ENCODE measurements at places on chromosomes 6 and 20. TPM values are rescaled to one million over a fixed set of nuclear protein-coding genes. Genes with fewer than 3 reads are reported as not detected.
A peak's percentile ranks its signal among the peaks of the same experiment; 100 is the strongest.

The COL21A1 gene
- total RNA-seq = 0.35 TPM

DNA sequence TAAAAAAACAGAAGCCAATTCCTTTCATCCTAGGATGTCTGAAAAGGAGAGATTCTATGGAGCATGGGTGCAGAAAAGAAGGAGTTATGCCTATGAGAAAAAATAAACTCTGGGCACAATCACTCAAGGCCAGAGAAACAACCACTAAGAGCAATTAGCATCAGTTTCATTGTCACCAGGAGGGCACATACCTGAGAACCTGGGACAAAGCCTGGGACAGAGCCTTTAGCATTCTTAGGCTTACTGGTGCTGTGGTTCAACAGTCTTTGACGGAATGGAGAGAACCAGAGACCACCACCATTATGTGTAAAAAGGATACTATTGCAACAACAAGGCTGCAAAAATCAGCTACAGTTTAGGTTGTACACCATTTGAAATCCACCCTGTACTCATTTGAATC, 29.4 kb upstream of the BCKDHB start:
- DNase-seq = no peak

The GPSM3 gene
- total RNA-seq = 14.7 TPM

The HLA-DQB2 gene
- total RNA-seq = not detected

DNA sequence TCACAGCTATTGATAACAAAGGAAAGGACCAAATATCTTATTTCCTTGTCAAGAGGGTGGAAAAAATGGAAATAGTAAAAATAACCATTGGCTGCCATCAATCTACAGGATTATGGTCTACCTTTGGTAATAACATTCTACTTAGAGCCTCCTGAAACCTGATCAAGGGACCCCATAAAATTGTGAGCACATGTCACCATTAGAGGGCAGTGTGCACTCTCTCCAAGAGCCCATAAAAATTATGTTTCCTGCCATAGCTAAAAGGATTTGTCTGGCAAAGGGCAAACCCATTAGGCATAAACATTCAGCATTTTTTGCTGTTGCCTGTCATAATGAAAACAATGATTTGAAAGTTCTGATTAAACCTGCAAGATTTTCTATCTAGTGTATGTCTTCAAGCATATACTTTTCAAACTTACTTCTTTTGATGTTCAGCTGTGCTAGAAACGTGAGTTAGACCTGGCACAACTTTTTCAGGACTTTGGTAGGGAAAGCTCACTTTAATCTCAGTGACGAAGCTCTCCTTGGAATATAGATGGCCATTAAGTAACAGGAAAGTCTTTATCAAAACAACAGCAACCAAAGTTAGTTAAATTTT, 120.7 kb upstream of the ZFP64 start:
- peak; percentile 75 for DNase-seq

The FAM217A gene
- total RNA-seq = not detected

DNA sequence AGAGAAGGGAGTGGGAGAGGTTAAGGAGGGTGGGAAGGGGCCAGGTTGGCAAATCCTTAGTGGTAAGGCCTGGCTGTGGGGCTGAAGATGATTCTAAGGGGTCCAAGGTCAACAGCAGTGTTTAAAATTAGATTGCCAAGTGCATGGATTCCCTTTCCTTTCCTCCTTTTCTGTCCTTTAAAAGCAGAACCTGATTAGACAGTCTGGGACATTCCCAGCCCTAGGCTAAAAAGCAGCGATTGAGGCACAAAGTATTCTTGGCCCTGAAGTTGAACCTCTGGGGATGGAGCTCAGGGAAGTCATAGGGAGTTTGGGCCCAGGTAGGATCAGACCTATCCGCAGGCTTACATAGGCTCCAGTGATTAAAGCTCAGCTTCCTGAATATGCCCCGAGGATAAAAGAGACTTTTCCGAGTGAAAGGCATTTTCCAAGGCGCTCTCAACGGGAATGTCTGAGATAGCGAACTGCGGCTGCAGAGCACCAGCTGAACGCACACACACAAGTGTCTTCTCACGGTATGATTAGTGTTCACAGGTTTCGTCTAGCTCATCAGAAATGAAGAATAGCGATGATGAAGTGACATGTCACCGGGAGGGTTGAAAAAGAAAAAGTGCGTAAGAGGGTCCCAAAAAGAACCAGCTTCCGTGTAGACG, 787 bp upstream of the CARMIL1 start:
- no peak for DNase-seq

The RTEL1 gene
- total RNA-seq = 23.5 TPM

DNA sequence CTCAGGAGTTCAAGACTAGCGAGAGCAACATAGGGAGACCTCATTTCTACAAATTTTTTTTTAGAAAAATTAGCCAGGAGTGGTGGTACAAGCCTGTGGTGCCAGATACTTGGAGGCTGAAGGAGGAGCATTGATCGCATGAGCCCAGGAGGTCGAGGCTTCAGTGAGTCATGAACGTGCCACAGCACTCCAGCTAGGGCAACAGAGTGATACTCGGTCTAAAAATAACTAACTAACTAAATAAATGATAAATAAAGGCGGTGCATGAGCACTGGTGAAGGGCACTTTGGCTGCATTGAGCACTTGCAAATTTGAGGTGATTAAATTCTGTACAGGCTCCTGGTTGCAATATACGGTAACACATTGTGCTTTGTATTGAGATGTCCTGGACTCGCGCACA, 13.5 kb downstream of the HLA-A start:
- no peak for DNase-seq

DNA sequence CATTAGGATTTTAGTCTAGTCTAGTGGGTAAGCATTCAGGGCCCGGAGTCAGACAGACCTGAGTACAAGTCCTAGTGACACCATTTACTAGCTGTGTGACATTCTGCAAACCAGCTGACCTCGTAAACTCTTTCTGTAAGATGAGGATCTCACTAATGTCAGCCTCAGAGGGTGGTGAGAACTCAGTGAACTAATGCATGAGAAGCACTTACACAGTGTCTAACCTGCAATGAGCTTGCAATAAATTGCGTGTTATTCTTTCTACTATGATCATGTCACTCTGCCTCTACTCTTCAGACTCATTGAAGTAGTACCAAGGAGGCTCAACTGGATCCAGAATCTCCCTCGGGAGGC, 41.1 kb upstream of the ZNF831 start:
- no peak for DNase-seq

- peak; percentile 42 for DNase-seq
Observed at GRCh38 chr6:139539852-139540251, 165.4 kb upstream of the CITED2 start.

DNA sequence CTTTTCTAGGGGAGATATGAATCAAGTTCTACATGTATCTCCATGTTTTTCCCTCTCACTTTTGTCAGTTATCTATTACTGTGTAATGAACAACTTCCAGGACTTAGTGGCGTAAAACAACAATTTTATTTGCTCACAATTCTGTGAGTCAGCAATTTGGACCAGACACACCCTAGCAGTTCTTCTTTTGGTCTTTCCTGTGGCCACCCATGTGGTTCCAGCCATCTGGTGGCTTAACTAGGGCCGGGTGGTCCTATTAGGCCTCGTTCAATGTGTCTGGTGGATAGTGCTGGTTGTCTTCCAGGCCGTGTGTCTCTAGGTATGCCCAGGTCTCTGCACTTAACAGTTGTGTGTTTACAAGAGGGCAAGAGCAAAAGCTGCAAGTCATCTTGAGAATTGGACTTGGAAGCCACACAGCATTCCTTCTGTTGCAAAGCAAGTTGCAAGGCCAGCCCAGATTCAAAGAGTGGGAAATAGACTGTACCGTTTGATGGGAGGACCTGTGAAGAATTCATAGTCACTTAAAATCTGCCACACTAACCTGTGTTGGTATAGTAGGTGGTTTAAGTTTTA, 20.8 kb upstream of the SLC35D3 start:
- no peak for DNase-seq

The NMBR gene
- total RNA-seq = not detected

GRCh38 chr20:62088258-62089127, 22.8 kb upstream of the TAF4 start:
- no peak for DNase-seq

- DNase-seq = no peak
Observed at GRCh38 chr20:50092436-50092835, 20.5 kb downstream of the UBE2V1 start.

DNA sequence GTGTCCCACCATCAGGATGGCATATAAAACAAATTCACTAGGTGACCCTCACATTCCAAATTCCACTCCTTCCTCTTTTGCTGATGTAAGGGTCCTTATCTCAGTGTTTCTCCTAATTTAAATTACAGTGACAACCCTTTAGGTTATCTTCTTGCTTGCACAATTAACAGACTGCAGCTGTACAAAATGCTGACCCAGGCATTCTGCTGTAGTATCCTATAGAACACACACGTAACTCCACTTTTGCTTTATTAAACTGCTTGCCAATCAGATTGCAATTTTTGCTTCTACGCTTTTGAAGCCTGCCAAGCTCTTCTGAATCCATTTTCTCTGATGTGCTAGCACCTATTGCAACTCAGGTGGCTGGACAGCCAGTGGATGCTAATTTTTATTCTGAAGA, 950.3 kb downstream of the TFAP2A start:
- no peak for DNase-seq

- no peak for DNase-seq
Observed at GRCh38 chr6:127247114-127248096, 19.3 kb upstream of the RNF146 start.

DNA sequence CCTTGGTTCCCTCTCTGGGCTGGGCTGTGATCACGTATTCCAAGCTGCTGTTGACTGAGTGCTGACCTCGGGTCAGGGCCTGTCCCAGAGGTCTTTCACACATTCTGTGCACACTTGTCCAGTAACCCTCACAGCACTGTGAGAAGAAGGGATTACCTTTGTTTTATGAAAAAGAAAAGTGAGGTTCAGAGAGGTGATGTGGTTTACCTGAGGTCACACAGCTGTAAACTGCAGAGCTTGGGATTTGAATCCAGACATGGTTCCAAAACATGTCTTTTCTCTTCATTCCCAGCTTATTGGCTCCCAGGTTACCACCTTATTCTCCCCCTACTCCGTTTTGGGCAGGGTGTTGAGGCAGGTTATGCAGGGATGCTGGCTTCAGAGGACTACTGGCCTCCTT, 28.4 kb upstream of the CDH22 start:
- DNase-seq = no peak

The SPEF1 gene
- total RNA-seq = not detected

- DNase-seq = no peak
Observed at GRCh38 chr6:32288426-32288825, 64.6 kb upstream of the NOTCH4 start.

The GLP1R gene
- total RNA-seq = 0.14 TPM

DNA sequence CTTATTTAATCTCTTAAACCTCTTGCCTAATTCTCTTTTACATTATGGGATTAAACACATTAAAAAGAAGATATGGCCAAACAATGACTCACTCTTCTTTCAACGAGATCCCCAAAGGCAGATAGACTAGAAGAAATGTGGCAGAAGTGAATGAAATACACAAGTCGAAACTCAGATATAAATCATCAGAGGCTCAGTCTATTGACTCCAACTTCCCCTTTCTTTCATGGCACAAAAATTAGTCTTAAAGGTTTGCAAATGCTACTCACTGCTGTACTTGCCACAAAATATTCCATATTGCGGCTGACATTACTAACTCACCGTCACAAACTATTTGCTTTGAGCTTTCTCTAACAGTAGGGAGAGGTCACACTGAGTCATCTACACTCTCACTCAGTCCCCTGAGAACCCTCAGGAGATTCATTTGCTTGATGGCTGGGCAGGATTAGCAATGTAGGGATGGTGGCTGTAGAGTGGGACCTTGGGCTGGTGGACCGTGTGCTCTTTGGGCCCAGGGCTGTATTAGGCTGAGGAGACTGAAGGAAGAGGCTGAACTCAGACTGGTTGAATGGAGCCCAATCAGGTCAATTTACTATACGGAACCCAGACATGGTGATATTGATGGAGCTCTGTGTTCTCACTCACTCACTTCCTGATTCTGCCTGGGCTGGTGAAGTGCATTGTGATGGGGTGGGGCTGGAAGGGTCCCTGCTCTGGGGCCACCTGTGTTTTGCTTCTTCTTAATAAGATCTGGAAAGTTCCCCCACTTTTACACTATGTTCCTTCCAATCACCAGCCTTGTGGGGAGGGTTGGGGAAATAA, 42.8 kb upstream of the UBR2 start:
- no peak for DNase-seq

DNA sequence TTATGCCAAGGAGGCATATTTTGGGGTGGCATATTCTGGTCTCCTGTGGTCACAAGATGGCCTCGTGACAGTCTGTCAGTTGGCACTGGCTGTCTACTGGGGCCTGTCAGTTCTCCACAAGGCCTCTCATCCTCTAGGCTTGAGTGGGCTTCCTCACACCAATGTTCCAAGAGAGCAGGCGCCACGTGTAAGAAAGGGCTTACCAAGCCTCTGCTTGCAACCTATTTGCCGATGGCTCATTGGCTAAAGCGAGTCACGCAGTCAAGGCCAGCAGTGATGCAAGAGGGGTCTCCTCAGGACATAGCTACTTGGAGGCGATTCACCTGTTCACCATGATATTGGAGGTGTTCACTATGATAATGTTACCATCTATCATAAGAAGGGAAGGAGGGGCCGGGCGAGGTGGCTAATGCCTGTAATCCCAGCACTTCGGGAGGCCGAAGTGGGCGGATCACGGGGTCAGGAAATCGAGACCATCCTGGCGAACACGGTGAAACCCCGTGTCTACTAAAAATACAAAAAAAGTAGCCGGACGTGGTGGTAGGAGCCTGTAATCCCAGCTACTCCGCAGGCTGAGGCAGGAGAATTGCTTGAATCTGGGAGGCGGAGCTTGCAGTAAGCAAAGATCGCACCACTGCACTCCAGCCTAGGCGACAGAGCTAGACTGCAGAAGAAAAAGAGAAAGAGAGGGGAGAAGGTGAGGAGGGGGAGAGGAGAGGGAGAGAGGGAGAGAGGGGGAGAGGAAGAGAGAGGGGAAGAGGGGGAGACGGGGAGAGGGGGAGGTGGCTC, 35.3 kb downstream of the C6orf52 start:
- DNase-seq = no peak

The LEMD2 gene
- total RNA-seq = 59.6 TPM

- DNase-seq = no peak
Observed at GRCh38 chr20:38430679-38431325, 4.3 kb downstream of the SNHG17 start.

DNA sequence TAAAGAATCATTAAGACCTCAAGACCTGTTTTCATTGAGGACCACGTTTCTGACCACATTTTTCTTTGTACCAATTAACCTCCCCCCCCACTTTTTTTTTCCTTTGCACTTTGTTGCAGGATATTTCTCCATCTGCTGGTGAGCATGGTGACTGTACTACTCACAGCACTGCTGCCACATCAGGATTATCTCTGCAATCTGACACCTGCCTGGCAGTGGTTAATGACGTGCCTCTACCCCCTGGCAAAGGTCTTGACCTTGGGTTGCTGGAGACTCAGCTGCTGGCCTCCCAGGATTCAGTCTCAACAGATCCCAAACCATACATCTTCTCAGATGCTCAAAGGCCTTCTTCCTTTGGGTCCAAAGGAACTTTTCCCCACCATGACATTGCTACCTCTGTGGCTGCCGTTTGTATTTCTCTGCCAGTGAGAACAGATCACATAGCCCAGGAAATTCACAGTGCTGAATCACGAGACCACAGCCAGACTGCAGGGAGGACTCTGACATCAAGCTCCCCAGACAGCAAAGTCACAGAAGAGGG, 46.6 kb upstream of the EDN3 start:
- DNase-seq = no peak

The NTSR1 gene
- 22.1 TPM for total RNA-seq

Measured in mucosa of descending colon (tissue), 3 donors.